ENCODE measurements at places on chromosomes 1 and 21.

DNA sequence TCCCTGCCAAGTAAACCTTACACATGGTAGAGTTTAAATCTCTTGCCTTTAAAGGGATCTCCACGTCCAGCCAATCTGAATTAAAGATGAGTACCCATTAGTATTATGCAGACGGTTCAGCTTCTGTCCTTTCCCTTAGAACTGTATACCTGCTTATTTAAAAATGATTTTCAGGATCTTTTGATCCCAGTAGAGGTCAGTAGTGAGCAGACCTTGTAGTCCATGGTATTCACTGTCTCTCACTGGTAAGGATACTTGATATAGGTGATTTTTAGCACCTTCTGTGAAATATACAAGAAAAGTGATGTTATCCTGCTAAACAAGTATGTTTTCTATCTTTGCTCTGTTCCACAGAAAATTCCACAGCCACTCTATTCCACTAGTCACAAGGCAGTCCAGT lies 1211.6 kb upstream of the ADGRL4 start:
- DNase-seq: no peak

GRCh38 chr1:229139331-229140118 lies 131.4 kb upstream of the RAB4A start:
- no peak for DNase-seq

DNA sequence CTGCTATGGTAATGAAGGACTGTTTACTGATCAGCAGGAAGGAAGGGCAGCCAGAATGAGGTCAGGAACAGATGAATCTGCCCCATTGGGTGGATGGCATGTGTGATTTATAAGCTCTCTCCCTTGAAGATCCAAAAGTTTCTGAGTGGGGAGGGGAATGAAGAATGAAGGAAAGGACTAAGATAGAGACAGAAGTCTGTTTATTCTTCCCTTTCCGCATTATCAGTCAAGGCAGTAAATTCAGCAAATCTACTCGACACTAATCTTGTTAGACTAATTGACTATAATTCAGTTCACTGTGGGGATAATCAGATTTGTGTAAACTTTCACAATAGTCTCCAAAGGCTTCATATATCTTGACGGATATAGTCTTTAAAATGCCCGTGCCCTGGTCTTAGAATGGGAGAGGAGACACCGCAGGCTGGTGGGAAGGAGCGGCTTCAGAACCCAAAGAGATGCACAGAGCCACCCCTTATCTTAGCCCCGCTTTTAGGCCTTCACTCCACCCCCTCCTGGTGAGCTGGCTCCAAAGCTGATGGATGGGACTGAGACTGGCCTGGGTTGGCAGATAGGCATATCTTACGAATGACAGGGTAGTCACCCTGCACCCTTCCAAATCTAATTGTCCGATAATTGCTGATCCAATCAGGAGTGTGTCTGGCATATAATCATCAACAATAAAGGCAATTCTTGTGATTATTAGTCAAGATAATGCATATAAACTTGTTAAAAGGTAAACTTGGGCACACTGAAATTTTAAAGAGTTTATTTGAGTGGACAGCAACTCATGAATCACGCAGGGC lies 76.0 kb upstream of the PPM1J start:
- DNase-seq: no peak

GRCh38 chr1:111656086-111657017 lies 36.8 kb downstream of the RAP1A start:
- no peak for DNase-seq

DNA sequence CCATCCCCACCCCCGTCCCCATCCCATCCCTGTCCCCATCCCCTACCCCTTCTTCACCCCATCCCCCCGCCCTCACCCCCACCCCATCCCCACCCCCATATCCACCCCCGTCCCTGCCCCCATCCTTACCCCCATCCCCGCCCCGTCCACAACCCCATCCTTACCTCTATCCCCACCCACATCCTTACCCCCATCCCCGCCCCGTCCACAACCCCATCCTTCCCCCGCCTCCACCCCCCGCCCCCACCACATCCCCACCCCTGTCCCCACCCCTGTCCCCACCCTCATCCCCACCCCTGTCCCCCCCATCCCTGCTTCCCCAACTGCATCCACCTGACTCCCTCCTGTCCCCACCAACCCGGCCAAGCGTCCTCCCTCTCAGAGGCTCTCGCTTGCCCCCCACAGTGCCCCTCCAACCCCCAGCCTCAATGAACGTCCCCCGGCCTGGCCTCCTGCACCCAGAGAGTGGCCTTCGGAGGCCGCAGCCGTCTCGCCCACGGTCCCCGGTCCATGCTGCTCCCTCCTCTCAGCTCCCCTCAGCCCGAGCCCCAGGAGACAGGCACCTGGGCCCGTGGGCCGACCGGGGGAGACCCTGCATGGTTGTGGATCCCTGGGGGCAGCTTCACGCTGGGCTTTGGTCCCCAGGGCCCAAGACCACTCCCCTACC lies 25.5 kb upstream of the C1orf159 start:
- DNase-seq: no peak

DNA sequence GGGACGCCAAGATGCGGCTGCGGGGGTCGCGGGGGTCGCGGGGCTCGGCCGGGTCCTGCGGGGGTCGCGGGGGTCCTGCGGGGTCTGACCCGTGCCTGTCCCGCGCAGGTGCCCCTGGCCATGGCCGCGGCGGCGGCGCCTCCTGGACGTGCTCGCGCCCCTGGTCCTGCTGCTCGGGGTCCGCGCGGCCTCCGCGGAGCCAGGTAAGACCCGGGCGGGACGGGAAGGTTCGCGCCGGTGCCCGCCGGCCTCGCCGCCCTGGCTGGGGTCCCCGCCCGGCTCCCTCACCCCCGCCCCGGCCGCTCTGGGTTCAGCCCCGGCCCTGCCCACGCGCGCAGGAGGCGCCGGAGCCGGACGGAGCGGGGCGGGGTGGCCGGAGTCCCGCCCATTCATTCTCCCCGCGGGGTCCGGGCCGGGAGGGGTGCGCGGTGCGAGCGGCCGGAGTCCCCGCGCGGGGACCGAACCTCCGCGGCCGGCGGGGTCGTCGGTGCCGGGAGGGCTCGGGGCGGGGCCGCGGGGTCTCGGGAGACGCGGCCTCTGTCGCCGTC lies 380 bp downstream of the COL18A1 start:
- no peak for DNase-seq

- no peak for DNase-seq
Observed at GRCh38 chr1:156816561-156817328, at the start of gene SH2D2A. TSS of gene SH2D2A (minus strand) at chr1:156816848. CDS start at chr1:156816708, 140 bp downstream.

DNA sequence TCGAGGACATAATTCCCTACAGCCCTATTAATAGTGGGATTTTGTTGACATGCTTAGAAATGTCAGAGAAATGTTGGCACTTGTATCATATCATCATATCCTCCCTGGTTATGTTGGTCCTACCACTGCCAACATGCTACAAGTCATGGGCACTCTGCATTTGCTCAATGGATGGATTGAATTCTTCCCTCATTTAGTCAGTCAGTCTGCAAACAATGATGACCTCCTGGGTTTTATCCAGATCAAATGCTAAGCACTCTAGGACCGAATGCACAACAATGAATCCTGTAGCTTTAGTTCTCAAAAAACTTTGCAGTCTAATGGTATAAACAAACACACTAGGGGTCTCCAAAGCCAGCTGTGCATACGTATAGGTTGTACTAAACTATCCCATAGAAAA lies 357.2 kb upstream of the DPYD start:
- DNase-seq: no peak

DNA sequence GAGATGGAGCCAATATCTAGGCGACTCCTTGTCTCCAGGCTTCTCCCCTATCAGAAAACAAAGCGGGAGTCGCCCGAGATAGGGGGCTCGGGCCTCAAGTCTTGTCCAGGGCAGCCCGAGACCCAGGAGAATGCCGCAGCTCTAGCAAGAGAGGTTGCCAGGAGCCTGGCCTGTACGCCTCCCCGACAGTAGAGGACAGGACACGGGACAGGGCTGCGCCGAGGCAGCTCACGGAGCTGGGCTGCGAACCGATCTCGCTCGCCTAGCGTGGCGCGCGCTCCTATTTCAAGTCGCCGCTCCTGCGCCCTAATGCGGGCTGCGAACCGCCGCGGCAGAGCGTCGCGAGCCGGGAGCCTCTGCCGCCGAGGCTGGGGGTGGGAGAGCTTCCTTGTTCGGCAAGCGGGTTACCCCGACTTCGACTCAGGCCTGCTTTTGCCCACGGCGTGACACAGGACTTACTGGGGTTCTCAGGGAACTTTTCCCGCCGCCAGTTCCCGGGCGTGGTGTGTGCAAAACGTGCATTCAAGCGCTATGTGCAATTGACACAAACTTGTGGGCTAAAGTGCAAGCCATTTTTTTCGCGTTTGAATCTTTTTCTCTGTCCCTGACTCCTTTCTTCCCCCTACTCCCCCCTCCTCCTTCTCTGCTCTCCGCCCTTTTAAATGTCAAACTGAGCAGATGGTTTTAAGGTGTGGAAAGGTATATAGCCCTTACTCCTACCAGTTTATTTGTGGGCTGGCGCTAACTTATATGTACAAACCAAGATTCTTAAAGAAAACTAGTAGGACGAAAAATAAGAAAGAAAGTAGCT lies 2.4 kb upstream of the PROX1 start:
- no peak for DNase-seq

GRCh38 chr1:156146020-156146768 lies 7.2 kb upstream of the SEMA4A start:
- peak; percentile 39 for DNase-seq

DNA sequence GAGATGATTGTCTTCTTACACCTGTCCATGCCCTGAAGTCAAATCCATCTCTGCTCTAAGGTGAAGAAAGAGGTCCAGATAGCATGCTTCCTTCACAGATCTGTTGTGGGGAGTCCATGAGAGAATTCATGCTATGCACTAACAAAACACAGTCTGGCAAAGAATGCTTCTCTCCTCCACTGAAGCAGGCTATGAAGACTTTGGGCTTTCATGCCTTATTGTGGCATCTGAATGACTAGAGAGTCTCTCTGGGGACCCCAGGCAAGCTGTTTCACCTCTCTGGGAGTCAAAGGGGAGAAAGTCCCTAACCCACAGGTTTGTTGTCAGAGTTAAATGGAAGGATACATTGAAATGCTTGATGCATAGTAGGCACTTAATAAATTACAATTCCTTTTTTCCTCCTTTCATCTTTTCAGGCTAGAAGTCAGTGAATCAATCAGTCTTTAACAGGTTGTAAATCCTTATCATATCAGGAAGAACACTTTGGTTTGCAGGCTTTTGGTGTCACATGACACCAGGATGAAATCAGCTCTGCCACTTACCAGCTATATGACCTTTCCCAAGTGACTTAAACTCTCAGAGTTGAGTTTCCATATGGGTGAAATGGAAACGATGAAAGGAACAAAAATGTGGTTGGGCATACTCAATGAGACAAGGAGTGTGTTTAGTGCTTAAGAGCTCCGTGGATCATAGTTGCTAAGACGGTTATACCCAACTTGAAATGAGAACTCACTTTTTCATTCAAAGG lies 200.1 kb upstream of the DAB1 start:
- DNase-seq: no peak

DNA sequence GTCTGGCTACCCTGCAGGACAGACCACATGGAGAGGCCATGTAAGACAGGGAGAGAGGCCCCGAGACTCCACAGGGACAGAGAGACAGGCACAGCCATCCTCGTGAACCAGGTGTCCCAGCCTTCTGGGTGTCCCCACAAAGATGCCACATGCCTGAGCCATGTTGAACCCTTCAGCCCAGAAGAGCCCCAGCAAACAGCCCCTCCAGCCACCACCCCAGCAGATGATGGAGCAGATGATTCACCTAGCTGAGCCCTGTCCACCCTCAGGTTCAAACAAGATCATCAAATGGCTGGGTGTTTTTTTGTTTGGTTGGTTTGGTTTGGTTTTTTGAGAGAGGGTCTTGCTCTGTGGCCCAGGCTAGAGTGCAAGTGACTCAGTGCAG lies 78.7 kb downstream of the DHRS3 start:
- DNase-seq: no peak

DNA sequence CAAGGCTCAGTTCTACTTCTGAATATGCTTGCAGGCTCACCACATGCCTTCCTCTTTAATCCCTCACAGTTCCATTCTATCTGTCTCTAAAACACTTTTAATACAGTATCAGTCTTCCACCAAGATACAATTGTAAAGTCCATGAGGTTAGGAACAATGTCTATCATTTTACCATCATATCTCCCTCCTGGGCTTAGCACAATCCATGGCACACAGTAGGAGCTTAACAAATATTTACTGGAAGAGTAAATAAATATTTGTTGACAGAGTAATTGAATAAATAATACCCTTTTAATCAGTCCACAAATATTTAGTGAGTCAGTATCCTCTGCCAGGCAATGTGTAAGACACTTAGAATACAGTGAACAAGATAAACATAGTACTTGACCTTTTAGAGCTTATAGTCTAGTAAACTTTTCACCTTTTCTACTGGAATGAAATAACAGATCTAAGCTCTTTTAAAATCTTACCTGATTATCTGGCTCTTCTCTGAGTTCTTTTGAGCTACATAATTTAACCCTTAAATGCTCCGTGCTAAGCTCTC lies 12.7 kb upstream of the GADD45A start:
- DNase-seq: no peak

- DNase-seq: no peak
Observed at GRCh38 chr1:183480971-183481441, 8.7 kb downstream of the SMG7 start.

- no peak for DNase-seq
Observed at GRCh38 chr1:100076744-100077143, 56.0 kb downstream of the SASS6 start.

DNA sequence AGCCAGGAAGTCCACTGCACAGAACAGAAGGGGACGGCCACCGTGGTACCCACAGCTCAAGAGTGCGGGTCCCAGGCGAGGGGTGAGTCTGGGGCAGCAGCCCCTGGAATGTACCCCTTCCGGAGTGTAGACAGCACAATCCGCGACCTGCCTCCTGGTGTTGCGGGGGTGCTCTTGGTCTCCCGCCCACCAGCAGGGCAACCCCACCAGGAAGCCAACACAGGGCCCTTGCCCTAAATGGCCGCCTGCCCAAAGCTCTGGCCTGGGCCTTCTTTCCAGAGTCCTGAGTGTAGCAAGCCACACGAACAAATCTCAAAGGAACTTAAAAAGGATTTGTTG lies 1.1 kb upstream of the SLC19A1 start:
- no peak for DNase-seq

- DNase-seq: no peak
Observed at GRCh38 chr1:86527306-86527705, 19.6 kb upstream of the CLCA4 start.

DNA sequence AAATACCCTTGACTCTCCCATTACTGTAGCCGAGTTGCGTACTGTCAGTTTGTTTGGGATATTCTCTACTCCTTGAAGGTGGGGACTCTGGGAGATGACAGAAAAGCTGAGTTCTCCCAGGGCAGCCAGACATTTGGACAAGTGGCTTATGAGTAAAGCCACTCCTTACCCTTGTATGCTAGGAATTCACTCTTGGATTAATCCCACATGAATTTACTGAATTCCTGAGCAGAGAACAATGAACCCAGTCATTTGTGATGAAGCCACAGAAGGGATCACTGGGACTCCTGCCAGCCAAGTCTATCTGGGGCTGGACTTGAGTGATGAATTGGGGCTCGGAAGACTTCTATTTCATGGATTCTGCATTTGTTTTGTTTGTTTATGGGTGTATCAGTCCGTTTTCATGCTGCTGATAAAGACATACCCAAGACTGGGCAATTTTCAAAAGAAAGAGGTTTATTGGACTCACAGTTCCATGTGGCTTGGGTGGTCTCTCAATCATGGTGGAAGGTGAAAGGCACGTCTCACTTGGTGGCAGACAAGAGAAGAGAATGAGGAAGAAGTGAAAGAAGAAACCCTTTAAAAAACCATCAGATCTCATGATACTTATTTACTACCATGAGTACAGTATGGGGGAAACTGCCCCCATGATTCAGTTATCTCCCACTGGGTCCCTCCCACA lies 25.1 kb downstream of the C1orf116 start:
- no peak for DNase-seq

Measured in substantia nigra (tissue), 51 donors.